ENCODE measurements at places on chromosomes 1 and 21. TPM values are rescaled to one million over a fixed set of nuclear protein-coding genes. Genes with fewer than 3 reads are reported as not detected.
A peak's percentile ranks its signal among the peaks of the same experiment; 100 is the strongest.

- DNase-seq: no peak
Measured at GRCh38 chr1:219310181-219310728, 136.6 kb downstream of the LYPLAL1 start.

DNA sequence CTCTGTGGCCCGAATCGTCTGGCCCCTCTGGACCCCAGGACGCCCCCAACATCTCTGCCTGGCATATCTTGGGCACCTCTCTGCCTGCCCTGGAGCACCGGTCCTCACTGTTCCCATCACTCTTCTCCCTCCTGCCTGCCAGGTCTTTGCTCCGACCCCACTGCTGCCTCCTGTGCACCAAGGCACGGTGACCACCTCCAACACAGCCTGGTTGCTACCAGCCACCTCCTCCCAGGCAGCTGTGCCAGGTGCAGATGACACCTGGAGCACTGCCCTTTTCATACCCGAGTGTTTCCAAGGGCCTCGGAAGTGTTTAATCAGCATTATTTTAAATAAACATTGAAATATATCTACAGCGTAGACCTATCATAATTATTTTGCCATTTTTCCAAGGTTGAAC lies 31.3 kb downstream of the PKNOX1 start:
- DNase-seq: no peak

The HPCA gene
- total RNA-seq: 2.6 TPM

DNA sequence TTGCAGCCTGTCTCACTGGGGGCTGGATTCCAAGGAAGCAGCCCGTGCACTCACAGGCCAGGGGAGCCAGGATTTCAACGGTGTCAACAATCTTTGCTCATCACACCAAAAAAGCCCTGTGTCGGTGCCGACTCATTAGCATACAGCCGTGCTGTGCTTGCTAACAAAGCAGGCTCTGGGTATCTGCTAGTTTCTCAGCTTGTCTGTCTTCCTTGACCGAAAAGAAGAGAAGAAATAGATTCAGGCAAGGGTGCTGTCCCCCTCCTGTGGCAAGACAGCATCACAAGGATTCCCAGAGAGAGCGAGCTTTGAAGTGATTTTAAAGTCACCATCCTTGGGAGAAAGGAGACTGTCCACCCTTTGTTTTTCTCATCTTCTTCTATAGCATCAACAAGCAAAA lies 214.7 kb downstream of the SDCCAG8 start:
- peak; percentile 68 for DNase-seq

DNA sequence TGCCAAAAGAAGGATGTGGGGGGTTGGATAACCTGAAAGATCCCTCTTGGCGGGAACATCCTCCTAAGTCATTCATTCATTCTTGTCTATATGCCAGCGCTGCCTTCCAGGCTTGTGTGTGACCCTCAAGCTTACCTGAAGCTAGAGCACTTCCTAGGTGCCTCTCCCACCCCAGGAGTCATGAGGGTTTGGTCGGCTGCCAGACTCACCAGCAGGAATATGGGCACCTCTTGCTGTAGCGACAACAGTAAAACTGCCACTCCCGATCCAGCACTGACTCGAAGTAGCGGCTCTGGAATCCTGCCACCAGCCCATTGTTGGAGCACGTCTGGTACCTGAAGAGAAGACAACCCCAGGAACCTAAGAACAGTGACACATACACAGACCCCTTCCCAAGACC lies 15.0 kb downstream of the DPT start:
- no peak for DNase-seq

DNA sequence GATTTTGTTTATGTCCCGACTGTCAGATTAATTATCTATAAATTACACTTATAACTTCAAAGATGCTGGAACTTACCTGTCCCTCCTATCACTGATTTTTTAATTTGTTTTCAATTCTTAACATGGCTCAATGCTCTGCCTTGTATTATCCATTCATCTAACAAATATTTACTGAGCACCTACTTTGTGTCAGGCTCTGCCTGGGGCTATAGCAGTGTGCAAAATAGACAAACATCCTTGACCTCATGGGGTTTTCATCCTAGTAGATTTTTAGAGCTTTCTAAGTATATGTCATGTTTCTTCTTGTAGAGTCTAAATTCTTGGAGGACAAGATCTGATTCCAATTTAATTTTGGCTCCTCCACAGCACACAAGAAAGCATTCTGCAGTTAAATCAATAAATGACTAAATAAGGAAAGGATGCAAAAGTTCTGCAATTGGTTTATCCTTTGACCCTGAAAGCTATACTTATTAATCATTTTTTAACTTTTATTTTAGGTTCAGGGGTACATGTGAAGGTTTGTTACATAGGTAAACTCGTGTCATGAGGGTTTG lies 10.8 kb upstream of the SMYD2 start:
- no peak for DNase-seq

GRCh38 chr21:42395302-42395701 lies 550 bp downstream of the TMPRSS3 start:
- DNase-seq: no peak

- peak; percentile 9 for DNase-seq
Measured at GRCh38 chr1:241611063-241611462, 29.1 kb downstream of the CHML start.

The PLD5 gene
- total RNA-seq: 1.4 TPM

The DDOST gene
- 554 TPM for total RNA-seq

The KIF26B gene
- total RNA-seq: 1.7 TPM

Measured in H7 (cell line).